ENCODE measurements at places on chromosomes 13 and 19. TPM values are rescaled to one million over a fixed set of nuclear protein-coding genes. Genes with fewer than 3 reads are reported as not detected.

Gene REEP6
- total RNA-seq: 3.8 TPM

DNA sequence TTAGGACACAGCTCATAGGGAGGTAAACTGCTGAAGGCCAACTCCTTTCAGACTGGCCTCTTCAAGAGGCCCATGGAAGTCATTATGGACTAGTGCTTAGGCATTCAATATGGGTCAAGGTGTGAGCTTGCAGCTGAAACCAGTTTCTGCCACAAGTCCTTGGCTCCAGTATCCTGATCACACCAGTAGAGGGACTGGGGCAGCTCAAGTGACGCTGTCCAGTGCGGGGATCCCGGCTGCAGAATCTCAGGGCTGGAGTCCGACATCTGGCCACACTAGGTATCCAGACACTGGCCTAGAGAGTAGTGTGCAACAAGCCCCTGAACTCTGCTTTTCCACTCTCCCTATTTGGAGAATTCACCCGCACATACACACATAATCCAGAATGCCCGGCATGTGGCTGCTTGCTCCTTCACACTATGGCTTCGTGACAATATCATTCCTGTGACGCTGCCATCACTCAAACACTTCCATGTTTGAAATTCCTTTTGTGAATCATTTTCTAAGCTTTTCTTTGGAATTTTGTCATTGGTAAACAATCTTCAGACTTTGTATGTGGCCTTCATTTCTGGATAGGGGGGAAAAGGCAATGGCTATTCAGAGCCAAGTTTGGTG, 425.1 kb downstream of the EFNB2 start:
- no peak overlapping the region for H3K4me3 ChIP-seq
- no peaks in the 10 kb centered on the region for H3K36me3 ChIP-seq
- no peak overlapping the region for H3K27ac ChIP-seq
- no peaks in the 10 kb centered on the region for H3K27me3 ChIP-seq

DNA sequence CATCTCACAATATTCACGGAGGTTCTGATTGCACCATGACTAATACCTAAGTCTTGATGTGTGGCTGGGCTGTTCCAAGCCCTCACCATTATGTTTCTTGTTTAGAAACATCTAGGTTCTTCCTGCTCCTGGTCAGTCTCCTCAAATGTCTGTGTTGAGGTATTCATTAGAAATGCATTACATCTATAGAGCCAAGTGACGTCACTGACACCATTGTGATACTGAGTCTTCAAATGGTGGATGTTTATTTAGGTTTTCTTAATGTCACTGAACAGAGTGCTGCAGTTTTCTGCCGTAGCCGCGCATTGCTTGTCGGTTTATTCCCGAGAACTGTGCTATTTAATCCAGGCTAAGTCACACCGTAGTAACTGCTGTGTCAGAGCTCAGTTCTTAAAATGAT, 142.4 kb upstream of the SPACA7 start:
- H3K27me3 ChIP-seq: no peaks in the 10 kb centered on the region
- H3K27ac ChIP-seq: no peak overlapping the region

DNA sequence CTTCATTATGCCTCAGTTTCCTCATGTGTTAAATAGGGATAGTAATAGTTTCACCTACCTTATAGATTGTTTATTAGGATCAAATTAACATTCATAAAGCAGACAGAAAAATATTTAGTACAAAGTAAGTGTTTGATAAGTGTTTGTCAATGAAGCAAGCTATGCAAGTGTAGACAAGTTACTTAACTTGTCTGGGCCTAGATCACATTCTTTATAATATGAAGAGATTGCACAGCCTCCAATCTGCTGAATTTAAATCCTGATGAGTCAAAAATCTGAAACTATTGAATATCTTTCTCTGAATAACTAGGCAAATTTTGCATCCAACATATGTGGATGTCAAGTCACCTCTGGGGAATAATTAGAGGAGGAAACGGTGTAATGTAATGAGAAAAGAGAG, 170.5 kb downstream of the MZT1 start:
- DNase-seq: no peak
- H3K27me3 ChIP-seq: peaks cover 5% of the 10 kb centered on the region
- H3K27ac ChIP-seq: no peak overlapping the region
- no peak overlapping the region for H3K4me3 ChIP-seq
- peaks cover 6% of the 10 kb centered on the region for H3K4me1 ChIP-seq
- H3K36me3 ChIP-seq: no peaks in the 10 kb centered on the region

GRCh38 chr13:108195146-108195545, 20.2 kb downstream of the LIG4 start:
- H3K36me3 ChIP-seq: no peaks in the 10 kb centered on the region
- H3K4me3 ChIP-seq: no peak overlapping the region
- no peaks in the 10 kb centered on the region for H3K27me3 ChIP-seq
- H3K27ac ChIP-seq: no peak overlapping the region
- DNase-seq: peak; percentile 7
- peaks cover 6% of the 10 kb centered on the region for H3K4me1 ChIP-seq

Data from MCF 10A (cell line).